ENCODE measurements at places on chromosomes 2 and 18.

- DNase-seq, result no peak
These were observed 115.1 kb downstream of the SH3BP4 start for GRCh38 chr2:235066895-235067294.

GRCh38 chr2:106885329-106885728, 638 bp downstream of the ST6GAL2 start:
- DNase-seq, result no peak

DNA sequence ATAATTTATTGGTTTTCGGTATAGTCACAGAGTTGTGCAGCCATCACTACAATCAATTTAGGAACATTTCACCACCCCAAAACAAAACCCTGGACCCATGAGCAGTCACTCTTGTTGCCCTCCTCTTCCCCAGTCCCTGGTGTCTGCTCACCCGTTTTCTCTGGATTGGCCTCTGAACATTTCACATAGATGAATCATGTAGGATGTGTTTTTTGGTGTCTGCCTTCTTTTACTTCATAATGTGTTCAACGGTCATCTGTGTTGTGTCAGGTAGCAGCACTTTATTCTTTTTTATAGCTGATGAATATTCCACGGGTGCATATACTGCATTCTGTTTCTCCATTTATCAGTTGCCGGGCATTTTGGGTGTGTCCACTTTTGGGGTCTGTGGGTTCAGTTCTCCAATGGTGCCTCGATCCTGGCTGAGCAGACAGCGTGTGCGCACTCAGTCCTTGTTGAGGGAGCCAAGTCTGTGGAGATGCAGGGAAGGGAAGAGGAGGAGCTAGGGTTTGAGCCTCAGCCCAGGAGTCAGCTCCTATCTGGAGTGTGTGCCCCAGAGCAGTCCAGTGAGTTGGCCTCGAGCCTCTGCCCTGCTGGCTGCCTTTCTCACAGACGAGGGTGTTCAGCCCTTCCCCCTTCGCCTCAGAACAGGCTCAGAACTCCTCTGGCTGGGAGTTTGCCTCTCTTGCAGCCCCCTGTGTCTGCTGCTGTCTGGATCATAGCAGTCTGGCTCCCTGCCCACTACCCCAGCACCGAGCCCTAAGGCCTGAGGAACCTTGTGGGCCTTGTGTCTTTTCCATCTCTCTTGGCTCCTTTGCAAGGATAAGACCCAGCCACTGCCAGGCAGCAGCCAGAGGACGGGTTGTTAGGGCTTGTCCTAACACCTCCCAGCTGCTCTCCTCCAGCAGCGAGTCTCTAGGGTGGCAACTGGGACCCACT, 18.0 kb downstream of the C2orf74 start:
- no peak for DNase-seq

GRCh38 chr2:195536906-195537305, 120.1 kb upstream of the SLC39A10 start:
- DNase-seq, result no peak

DNA sequence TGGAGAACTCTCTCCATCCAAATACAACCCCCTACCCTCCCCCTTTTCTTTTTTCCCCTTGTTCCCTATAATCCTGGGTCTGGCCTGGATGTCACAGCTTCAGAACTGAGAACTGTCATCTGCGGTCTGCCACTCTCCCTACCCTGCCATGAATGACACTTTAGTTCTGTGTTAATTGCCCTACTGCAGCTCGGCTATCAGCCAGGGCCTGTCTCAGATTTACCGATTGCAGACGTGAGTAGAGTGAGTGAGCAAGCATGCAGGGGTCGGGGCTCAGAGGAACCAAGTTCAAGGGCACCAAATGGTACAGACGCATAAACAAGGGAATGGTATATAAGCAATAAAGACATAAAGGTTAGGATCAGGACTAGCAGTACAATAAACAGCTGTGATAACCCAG, 967.8 kb downstream of the BCL11A start:
- DNase-seq, result no peak

GRCh38 chr2:189162566-189162965, 17.0 kb downstream of the COL5A2 start:
- no peak for DNase-seq

DNA sequence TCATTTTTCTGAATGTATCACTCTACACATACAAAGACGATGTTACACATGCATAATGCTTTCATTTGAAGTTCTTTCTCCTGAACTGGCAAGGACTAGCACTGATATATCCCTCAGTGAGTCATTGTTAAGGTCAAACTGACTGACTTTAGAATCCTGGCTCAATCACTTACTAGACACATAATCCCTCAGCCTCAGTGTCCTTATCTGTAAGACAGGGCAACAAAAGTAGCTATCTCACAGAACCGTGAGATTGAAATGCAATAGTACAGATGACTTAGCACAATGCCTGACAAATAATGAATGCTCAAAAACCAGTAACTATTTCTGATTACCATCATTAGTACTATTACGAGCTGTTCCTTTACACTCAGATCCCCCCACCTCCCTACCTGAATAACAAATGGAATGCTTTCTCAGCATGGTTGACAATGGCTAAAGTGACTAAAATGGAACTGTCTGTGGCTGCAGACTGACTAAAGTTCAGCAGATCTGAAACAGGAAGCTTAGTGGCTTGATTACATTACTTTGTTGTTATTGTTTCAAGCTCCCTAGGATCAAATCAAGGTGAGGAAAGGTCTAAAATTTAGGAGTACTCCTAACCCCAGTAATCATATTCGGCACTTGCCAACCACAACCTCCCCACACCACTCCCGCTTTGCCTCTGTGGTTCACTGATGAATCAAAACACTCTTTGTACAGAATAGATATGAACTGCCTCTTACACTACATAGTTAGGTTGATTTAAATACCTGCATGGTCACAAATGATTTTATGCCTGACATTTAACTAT, 35.8 kb upstream of the CACNB4 start:
- DNase-seq, result no peak

- no peak for DNase-seq
These were observed 120.1 kb upstream of the REV1 start for GRCh38 chr2:99609851-99610381.

GRCh38 chr2:14126846-14127245, 505.7 kb upstream of the LRATD1 start:
- DNase-seq, result no peak

- no peak for DNase-seq
These were observed 1182.3 kb downstream of the CNTNAP5 start for GRCh38 chr2:125207431-125207830.

GRCh38 chr2:236815746-236816145, 246.1 kb downstream of the ACKR3 start:
- no peak for DNase-seq

- no peak for DNase-seq
These were observed 44.8 kb upstream of the CTDP1 start for GRCh38 chr18:79634593-79635426.

DNA sequence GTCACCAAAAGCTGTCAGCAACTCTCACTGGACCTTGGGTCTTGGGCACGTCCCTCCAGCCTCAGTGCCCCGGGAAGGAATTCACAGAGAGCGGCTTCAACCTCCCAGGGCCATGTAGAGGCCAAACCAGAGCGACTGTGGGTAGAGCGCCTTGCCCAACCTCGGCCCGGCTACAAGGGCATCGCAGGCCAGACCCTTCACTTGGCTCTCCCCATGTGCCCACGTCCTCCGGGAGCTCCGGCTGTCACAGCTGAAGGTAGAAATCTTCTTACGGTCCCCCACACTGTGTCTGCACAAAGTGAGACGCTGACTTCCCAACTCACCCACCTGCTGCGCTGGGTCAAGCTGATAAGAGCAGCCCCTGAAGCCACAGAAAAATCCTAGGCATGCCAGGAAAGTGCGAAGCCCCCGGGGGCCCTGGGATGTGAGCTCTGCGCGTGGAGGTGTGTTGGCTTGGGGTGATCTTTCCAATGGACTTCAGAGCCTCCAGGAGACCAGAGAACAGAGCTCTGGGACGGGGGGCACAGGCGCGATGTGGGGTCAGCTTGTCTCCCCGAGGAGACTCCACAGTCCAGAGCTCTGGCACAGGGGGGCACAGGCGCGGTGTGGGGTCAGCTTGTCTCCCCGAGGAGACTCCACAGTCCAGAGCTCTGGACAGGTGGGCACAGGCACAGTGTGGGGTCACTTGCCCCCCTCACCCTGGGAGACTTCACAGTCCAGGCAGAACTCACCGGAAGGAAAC, 105.5 kb downstream of the RTP5 start:
- no peak for DNase-seq

DNA sequence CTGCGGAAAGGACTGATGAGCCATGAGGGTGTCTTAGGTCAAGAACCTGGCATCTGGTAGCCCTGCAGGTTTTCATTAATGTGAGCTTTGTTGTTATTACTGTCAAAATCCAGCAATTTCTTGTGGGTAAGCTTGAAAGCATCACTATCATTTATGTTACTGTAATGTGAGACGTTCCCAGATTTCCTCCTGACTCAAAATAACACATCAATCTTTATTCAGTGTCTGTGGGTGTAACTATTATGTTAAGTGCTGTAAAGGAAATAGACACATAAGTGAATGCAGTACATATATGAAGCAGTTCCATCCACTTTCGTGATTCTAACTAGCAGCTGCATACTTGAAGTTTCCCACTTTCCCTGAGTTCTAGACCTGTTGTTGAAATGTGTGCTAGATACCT, 89.8 kb downstream of the FHOD3 start:
- no peak for DNase-seq

DNA sequence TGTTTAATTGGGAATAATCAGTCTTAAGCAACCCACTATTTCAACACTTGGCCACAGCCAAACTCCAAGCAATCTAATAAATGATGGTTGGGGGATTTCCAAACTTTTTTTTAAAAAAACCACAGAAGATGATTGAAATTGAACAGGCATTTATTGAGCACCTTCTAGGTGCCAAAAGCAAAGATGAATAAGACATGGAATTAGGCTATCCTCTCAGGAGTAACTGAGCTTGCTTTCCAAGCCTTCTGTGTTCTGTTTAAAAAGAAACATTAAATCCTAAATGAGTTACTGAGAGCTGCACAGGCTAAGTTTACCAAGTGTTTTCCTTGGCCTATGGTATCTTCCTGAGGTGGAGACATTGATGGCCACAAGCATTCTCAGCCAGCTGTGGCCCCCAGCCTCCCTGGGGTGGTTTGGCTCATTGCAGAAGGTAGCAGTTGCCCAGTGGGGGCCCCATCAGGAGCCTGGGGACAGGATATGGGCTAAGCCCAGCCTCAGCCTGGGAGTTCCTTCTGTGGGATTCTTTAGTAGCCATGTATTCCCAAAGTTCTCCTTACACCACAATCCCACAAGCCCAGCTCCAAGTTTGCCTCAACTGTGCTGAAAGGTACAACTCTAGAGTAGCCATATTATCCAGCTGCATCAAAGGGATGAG, 174.3 kb downstream of the C1D start:
- no peak for DNase-seq

DNA sequence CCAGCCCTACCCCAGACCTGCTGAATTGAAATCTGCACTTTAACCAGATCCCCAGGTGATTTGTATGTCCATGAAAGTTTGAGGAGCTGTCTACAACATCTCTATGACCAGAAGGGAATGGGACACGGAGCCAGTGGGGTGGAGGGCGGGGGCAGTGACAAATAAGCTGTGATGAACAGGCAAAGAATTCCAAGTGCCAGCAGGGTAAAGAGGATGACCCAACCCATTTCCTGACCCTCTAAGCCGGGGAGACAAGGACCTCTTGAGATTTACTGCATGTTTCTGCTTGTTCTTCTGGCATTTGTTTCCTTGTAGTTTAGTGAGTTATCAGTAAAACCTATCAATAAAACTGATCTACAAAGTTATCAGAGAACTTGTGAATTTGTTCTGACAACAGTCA, 8.7 kb downstream of the TET3 start:
- no peak for DNase-seq

DNA sequence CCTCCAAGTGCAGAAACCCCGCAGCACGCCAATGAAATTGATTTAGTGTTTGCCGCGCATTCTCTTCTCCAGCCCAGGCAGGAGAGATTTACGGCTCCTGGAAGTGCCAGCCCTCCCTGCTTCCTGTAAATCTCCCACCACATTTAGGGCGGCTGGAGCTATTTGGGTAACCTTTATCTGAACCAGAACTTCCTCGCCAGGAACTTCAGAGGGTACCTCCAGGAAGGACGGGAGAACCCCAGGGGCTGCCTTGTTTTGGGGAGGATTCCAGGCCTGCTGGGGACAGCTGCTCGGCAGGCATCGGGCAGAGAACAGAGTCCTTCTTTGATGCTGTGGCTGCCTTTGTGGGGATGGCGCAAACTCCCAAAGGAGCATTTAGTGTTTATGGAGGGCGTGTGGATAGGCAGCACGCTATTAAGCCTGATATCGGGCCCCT, 122.0 kb upstream of the MYCN start:
- DNase-seq, result no peak

- no peak for DNase-seq
These were observed 31.7 kb downstream of the NGEF start for GRCh38 chr2:232981356-232981755.

DNA sequence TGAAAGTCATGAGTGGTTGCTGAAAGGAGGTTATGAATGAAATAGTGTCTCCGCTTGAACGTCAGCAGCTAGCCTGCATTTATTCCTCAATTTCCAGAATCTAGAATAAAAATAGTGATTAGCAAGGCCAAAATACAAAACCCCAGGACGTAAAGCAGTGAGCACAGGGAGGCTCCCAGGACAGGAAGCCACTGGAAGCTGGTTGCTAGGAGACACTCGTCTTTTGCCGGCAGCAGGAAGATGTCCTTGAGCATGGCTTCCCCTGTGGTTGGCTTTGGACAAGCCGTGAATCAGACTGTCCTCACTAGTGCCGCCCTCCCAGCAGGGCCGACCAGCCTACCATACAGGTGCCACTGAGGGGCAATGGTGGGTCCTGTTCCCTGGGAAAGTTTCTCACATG, 374.4 kb downstream of the MTX2 start:
- no peak for DNase-seq

GRCh38 chr2:226483143-226483542, 316.5 kb downstream of the IRS1 start:
- no peak for DNase-seq

DNA sequence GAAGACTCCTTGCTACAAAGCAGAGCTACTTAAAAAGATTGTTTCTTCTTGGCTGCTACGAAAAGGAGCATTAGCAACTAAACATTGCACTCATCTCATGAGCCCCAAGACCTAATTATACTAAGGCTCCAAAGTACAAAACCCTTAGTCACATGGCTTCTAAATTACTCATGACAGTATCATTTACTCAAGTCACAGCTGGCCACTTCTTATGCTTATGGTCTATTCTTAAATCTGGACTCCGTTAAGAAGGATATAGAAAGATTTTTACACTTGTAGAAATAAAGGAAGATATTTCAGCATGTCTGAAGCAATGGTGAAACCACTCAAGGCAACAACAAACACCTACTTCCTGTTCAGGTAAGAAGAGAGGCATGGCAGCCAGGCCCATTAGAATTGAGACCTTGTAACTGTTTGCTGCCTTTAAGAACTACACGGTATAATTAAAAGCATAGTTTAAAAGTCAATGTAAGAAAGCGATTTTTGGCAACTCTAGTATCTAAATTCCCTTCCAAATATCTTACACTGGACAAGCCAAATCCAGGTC, 12.7 kb downstream of the ANKRD44 start:
- DNase-seq, result no peak

DNA sequence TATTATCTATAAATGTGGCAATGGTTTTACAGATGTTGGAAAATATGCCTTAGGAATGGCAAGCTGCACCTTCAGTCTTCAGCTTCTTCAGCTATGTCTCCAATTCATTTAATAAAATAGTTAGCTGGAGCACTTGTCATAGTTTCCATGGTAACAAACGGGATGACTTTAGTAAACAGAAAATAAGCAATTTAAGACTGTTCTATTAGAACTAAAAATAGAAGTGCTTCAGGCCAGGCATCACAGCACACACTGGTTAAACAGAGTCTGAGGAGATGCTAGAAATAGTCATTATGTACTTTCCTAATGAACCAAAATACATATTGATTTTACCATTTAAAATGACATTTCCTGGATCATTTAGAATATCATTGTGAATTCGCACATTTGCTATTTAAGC, 195.0 kb downstream of the GCA start:
- no peak for DNase-seq
